ENCODE measurements at places on chromosomes 4 and X. TPM values are rescaled to one million over a fixed set of nuclear protein-coding genes. Genes with fewer than 3 reads are reported as not detected.

DNA sequence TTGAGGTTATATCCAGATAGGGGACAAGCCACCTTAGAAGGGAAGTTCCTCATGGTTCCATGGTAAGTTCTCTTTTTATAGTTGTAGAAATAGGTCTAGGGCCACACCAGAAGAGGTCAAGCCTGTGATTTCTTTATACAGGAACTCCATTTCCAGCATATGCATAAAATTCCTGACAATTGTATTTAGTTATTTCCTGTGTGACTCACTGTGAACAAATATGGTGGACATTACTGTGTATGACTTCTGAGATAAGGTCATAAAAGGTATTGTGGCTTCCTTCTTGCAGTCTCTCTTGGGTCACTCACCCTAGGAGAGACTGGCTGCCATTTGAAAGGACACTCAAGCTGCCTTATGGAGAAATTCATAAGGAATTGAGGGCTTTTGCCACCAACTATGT lies 2.2 kb upstream of the C4orf36 start:
- DNase-seq, result no peak

DNA sequence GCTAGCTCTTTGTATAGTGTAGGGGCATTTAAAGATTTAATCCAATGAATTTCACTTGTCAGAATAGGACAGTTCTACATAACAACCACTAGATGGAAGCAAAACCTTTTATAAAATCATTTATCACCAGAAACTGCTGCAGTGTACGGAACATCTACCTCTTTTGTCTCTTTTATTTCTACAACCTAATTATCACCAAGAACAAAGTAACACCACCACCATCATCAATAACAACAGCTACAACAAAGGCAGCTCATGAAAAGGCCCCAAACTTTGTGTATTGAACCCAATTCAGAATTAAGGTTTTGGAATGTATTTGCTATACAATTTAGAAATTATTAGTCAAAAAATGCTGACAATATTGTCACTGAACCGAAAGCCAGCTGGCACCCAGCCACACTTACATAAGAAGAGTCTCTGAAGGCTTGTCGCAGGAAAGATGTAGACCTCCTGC lies 260.9 kb upstream of the RPS6KA3 start:
- peak; percentile 25 for DNase-seq

DNA sequence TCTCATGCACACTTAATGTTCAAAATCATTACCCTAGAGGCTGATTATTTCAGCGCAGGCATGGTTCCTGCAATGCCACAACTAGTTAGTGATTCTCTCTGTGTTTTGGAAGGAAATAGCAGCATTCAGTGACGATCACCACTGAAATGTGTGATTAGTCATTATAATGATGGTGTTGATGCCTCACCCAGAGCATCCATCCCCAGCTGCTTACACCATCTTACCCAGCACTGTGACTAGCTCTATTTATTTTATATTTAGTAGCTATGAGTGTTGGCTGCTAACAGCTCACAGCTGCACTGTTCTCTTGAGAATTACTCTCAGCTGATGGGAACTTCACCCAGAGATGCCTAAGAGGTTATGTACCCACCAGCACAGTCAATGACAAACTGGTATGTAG lies 60.5 kb upstream of the TSPAN7 start:
- DNase-seq, result no peak

DNA sequence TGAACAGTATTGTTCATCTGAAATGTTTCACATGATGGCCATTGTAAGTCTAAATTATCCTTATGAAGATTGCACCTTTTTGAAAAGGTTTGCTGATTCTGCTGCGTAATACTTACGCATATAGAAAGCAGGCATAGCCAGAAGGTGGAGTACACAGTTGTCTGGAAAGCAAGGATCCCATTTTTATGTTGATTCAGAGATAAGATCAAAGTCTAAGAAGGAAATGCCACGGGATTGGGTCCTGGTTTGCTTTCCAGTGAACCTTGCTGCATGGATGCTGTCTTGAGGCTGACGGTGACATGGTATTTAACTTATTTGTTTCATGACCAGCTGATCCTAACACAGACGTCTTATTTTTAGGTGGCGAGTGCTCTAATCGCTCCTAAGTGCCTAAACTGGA lies 15.5 kb downstream of the MAGEA9B start:
- DNase-seq, result no peak

DNA sequence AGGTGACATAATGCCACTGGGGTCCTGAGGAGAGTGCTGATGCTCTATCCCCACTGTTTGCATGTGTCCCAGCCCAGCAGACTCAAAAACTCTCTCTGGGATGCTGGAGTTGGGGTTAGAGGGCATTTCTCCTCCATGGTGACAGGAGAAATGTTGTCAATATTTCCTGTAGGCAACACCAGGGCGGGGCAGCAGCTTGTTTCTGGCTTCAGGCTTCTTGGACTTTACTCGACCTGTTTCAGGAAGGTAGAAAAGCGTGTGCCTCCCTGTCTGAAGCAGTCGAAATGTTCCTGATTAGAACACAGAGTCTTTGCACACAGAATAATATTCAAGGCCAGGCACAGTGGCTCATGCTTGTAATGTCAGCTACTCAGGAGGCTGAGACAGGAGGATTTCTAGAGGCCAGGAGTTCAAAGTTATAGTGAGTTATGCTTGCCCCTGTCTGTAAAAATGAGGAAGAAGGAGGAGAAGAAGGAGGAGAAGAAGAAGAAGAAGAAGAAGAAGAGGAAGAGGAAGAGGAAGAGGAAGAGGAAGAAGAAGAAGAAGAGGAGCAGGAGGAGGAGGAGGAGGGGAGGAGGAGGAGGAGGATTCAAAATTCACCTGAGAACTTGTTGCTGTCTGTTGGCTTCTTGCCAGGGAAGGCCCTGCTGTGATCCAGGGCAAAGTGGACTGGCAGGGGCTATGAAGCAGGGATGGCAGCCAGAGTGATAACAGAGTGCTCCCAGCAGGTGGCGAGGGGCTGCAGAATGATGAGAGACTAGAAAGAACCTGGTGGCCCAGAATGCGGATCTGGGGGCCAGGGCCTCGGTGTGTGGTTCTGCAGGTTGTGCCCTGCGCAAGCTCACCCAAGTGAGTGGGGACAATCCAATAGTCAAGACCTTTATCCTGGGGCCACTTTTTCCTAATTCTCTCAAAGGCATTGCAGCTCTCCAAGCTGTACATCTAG lies 82.9 kb downstream of the RTL5 start:
- no peak for DNase-seq

DNA sequence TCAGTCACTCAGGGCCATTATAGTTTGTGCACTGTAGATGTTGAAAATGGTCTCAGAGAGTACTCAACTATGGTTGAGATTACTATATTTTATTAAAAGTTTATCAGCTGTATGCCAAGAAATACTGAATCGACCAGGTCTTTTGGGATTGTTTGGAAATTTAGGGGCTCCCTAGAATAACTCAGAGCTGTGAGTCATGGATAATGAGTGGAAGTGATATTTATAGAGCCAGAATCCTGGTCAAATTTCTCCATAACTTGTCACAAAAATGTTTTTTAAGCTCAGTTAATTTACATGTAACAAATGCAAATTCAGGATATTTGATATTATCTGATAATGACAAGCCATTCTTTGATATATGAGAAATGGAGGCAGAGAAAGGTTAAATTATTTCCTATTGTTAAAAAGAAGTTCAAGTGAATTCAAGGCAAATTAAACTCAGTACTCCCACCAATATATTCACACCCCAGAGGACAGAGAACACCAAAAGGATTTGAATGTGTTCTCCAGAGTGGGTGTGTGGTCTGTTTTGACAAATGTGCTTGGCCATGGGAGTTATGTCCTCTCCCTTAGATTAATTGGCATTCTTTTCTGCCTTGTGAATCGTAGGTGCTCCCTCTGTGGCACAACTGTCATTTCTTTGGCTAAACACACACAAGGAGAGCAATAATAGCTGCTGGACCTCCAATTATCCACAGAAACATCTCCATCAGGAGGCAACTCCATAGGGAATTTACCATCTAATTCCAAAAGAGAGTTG lies 37.7 kb downstream of the ARHGAP24 start:
- no peak for DNase-seq

GRCh38 chr4:107561481-107561880 lies 158.6 kb downstream of the PAPSS1 start:
- no peak for DNase-seq

DNA sequence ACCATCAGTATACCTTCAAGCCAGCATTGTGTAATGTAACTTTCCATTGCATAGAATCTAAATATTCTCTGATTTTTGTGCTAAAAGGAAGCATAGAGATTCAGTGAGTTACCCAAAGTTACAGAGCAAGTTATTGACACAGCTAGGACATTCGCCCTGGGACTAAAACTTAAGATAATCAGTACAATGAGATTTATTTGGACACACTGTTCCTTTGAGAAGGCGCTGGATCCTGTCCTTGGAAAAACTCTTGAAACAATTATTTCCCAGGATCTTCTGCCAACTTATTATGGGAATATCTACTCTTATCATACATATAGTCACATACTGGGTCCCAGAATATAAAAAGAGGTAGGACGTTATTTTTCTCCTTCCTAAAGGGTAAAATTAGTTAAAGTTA lies 392.0 kb downstream of the UBE2NL start:
- DNase-seq, result no peak

- no peak for DNase-seq
These were observed 28.6 kb upstream of the TMEM154 start for GRCh38 chr4:152708361-152708760.

DNA sequence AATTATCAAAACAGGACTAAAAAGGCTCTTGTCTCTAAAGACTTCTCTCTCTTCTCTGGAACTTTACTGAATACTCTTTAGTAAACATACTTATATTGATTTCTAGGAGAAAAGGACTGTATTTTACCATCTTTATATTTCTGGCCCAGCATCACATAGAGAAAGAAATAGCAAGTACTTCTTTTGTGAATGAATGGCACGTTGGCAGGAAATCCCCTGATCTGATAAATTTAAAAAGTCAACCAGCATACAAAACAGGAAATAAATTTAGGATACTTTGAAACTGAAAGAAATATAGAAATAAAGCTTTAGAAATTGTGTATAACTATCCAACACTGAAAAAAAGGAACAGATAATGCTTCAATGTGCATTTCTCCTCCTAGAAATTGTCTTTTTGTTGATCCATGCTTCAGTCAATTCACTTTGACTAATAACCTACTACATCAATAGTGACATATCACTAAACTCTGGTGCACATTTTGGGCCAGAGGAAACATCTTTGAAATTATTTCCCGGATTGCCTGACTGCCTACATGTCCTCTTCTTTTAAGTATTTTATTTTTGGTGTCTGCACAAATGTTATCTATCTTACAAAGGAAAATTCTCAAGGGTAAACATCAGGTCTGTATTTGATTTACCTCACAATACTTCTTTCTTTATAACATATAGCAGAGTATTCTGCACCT lies 183.5 kb upstream of the FSTL5 start:
- no peak for DNase-seq

DNA sequence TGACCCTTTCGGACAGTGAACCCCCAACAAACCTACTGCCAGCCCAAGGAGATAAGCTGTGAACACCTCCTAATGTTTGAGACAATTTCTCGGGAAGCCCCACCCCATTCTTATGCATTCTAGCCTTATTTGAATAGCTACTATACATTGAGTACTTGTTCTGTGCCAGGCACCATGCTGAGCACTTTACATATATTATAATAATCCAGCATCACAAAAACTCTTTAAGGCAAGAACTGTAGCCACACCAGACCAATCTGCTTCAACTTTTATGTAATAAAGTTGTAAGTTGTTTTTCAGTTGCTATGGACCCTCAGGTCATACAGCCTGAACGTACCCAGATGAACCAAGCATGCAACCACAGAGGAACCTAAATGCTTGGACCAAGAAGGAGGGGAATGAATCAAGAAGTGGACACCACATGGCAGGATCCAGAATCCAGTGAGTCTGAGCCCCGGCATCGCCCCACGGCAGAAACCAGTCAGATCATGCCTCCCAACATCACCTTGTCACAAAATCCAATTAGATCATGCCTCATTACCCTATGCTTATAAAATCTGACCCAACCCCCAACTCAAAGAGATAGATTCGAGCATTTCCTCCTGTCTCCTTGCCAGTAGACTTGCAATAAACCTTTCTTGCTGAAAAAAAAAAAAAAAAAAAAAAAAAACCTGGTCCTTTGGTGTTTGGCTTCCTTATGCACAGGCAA lies 225.0 kb downstream of the QDPR start:
- DNase-seq, result no peak

- no peak for DNase-seq
These were observed 124.3 kb upstream of the DIPK2B start for GRCh38 chrX:45324941-45325340.

DNA sequence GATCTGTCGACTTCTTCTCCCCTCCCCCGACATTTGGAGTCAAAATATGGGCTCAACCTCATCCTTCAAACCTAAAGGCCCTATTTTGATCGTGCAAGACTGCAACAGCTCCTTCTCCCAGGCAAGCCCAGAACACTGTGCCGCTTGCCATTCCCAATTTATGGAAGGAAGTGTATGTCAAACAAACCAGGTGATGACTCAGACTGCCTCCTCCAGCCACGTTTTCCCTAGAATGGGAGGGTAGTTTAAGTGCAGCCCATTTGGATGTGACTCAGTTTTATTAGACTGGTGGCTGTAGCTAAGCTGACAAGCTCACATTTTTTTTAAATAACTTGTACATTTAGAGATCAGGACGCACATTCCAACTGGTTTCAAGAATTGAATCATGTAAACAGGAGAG lies 570.4 kb upstream of the DIPK2B start:
- DNase-seq, result no peak

- no peak for DNase-seq
These were observed 639.3 kb upstream of the FTHL17 start for GRCh38 chrX:31711166-31711565.

- DNase-seq, result no peak
These were observed 34.1 kb downstream of the FNIP2 start for GRCh38 chr4:158802914-158803313.

DNA sequence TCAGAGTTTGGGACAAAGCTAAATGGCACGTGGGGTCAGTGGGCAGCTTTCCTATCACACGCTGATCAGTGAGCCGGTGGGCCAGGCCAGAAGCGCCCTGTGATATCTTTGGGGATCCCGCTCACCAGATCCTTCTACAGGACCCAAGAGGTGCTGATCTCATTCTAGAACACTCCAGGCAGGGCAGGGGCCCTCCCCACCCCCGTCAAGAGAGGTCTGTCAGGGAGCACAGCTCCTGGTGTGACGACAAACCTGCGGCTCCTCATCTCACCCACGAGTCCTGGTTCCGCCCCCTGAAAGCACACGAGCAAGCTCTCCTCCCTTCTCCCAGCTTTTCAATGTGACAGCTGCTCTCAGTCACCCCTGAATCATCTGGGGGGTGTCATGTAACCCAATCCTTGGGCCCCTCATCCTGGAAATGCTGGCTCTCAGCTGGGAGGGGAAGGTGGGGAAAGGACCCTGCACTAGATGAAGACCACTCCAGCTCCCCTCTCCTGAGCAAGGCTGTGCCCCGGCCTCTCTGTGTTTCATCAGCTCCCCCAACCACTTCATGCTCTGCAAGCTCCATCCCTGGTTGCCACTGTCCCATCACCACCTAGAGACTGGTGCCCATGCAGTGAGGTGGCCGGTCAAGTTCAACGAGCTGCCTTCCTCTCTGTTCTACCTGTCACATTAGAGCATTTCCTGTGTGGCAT lies 4.6 kb downstream of the HCFC1 start:
- no peak for DNase-seq

Gene SPIN2A
- 0.52 TPM for total RNA-seq

Gene CDKL2
- total RNA-seq, result 0.62 TPM

Gene MAGEA12
- total RNA-seq, result not detected

Gene PLK4
- total RNA-seq, result 2.4 TPM

Gene NFXL1
- total RNA-seq, result 8.6 TPM

Gene TCEANC
- 2.9 TPM for total RNA-seq

Gene RP2
- total RNA-seq, result 5.7 TPM

All from left cardiac atrium (tissue), 4 donors.